ENCODE measurements at places on chromosomes 3 and 15. TPM values are rescaled to one million over a fixed set of nuclear protein-coding genes. Genes with fewer than 3 reads are reported as not detected.
A peak's percentile ranks its signal among the peaks of the same experiment; 100 is the strongest.

Gene EXD1
- 0.02 TPM for polyA plus RNA-seq

Gene GTF2A2
- 66.2 TPM for polyA plus RNA-seq

Gene MYO9A
- polyA plus RNA-seq = 12.8 TPM

Gene IL12A
- 5.5 TPM for polyA plus RNA-seq

DNA sequence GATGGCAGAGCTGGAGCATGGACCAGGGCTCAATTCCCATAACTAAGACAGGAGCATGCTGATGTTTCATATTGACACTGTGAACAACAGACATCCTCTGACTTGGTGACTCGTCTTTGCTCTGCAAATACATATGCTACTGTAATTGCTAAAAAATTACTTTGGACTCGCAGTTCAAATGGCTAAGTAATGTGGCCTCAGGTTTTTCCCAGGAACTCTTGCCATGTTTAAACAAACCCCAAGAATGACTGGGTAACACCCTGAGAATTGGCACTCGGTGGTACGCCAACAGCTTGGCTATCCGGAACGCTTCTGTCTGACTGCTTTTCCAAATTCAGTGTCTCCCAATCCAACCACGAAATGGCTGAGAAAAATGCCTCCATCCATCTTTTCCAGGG, 456.7 kb upstream of the THBS1 start:
- H3K36me3 ChIP-seq = no peaks in the 10 kb centered on the region
- peak overlapping the region; percentile 70 for H3K27ac ChIP-seq
- no peak overlapping the region for H3K4me3 ChIP-seq
- peaks cover 32% of the 10 kb centered on the region for H3K4me1 ChIP-seq
- DNase-seq = no peak
- H3K27me3 ChIP-seq = no peaks in the 10 kb centered on the region

- peaks cover 4% of the 10 kb centered on the region for H3K4me1 ChIP-seq
- H3K4me3 ChIP-seq = no peak overlapping the region
- H3K36me3 ChIP-seq = no peaks in the 10 kb centered on the region
- no peak for DNase-seq
These were observed 36.0 kb downstream of the RPL39L start for GRCh38 chr3:187103251-187103650.

- peaks cover 12% of the 10 kb centered on the region for H3K27me3 ChIP-seq
- H3K36me3 ChIP-seq = no peaks in the 10 kb centered on the region
- H3K4me1 ChIP-seq = no peaks in the 10 kb centered on the region
These were observed 42.4 kb upstream of the SIAH2 start for GRCh38 chr3:150805354-150805753.

GRCh38 chr15:39407116-39407515, 173.8 kb upstream of the THBS1 start:
- DNase-seq = no peak
- H3K4me3 ChIP-seq = no peak overlapping the region
- no peak overlapping the region for H3K27ac ChIP-seq

- no peaks in the 10 kb centered on the region for H3K27me3 ChIP-seq
- DNase-seq = peak; percentile 44
- H3K27ac ChIP-seq = no peak overlapping the region
- H3K4me3 ChIP-seq = no peak overlapping the region
- no peaks in the 10 kb centered on the region for H3K4me1 ChIP-seq
- no peaks in the 10 kb centered on the region for H3K36me3 ChIP-seq
These were observed 153.3 kb downstream of the P3H2 start for GRCh38 chr3:189967254-189967865.

- no peaks in the 10 kb centered on the region for H3K36me3 ChIP-seq
- no peak for DNase-seq
- no peaks in the 10 kb centered on the region for H3K27me3 ChIP-seq
- H3K4me3 ChIP-seq = no peak overlapping the region
These were observed 64.9 kb upstream of the SUCLG2 start for GRCh38 chr3:67719333-67719732.

DNA sequence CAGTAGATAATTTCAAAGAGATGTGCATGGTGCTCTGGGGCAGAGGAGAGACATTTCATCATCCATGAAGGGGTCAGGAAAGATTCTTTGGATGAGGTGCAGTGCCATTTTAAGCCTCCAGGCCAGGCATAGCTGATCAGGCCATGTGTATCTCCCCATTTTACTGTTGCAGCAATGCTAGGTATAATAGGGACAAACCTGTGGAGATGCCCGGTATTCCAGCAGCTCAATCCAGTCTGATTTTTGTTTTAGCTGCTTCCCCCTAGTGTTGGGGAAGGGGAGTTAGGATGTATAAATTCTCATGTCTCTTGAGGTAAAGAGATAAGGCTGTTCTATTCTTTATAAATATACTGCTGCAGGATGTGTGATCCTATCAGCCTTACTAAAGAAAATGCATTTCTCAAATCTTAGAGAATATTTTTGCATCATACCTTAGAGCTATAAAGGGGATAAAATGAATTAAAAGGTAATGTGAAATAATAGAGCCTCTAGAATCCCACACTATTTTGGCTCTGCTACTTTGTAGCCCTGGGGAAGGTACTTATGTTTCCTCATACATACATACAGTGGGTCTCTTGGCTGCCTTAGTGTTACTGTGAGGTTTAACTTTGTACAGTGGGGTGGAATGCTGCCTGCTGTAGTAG, 5.2 kb downstream of the CDV3 start:
- H3K4me1 ChIP-seq = peaks cover 5% of the 10 kb centered on the region
- H3K4me3 ChIP-seq = peak overlapping the region; percentile 25
- no peaks in the 10 kb centered on the region for H3K27me3 ChIP-seq
- DNase-seq = peak; percentile 55
- H3K36me3 ChIP-seq = peaks cover 14% of the 10 kb centered on the region
- H3K27ac ChIP-seq = no peak overlapping the region

GRCh38 chr3:46276497-46277099, 34.3 kb downstream of the CCR3 start:
- H3K27me3 ChIP-seq = no peaks in the 10 kb centered on the region
- H3K27ac ChIP-seq = no peak overlapping the region
- no peak for DNase-seq

GRCh38 chr15:64574301-64575017, 114.1 kb downstream of the ZNF609 start:
- no peaks in the 10 kb centered on the region for H3K36me3 ChIP-seq
- no peak overlapping the region for H3K4me3 ChIP-seq
- H3K27me3 ChIP-seq = no peaks in the 10 kb centered on the region
- no peaks in the 10 kb centered on the region for H3K4me1 ChIP-seq
- DNase-seq = peak; percentile 30

DNA sequence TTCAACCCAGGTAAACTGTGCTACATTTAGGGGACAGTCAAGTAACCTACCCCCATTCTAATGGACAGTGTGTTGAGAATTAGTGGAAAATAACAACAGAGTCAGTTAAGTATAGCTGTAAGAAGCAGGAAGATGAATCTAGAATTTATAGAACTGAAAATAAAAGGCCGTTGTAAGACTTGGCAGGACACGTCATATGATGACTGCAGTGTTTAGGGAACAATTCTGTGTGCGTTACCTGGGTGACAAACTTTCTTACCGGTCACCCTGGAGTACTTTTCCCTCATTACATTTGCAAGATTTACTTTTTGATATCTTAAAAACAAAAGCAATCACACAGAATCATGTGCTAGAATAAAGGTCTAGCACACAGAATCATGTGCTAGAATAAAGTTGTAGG, 536.3 kb upstream of the ZNF717 start:
- DNase-seq = no peak
- no peaks in the 10 kb centered on the region for H3K36me3 ChIP-seq
- no peaks in the 10 kb centered on the region for H3K27me3 ChIP-seq
- H3K27ac ChIP-seq = no peak overlapping the region

- H3K27ac ChIP-seq = no peak overlapping the region
- H3K27me3 ChIP-seq = no peaks in the 10 kb centered on the region
- H3K4me3 ChIP-seq = no peak overlapping the region
- DNase-seq = peak; percentile 83
- H3K4me1 ChIP-seq = no peaks in the 10 kb centered on the region
These were observed 19.7 kb upstream of the CGNL1 start for GRCh38 chr15:57356636-57357035.

- no peak for DNase-seq
- no peaks in the 10 kb centered on the region for H3K4me1 ChIP-seq
- H3K36me3 ChIP-seq = no peaks in the 10 kb centered on the region
These were observed 460.5 kb downstream of the ZNF385D start for GRCh38 chr3:21290557-21290956.

- no peaks in the 10 kb centered on the region for H3K4me1 ChIP-seq
- no peak overlapping the region for H3K27ac ChIP-seq
- H3K4me3 ChIP-seq = no peak overlapping the region
- no peaks in the 10 kb centered on the region for H3K27me3 ChIP-seq
- DNase-seq = no peak
These were observed 8.7 kb upstream of the LRTM1 start for GRCh38 chr3:54936561-54936960.

Data from fibroblast of lung (primary cell).